NCI-H146 (cell line): ENCODE measurements at places on chromosomes 5 and 9.

DNA sequence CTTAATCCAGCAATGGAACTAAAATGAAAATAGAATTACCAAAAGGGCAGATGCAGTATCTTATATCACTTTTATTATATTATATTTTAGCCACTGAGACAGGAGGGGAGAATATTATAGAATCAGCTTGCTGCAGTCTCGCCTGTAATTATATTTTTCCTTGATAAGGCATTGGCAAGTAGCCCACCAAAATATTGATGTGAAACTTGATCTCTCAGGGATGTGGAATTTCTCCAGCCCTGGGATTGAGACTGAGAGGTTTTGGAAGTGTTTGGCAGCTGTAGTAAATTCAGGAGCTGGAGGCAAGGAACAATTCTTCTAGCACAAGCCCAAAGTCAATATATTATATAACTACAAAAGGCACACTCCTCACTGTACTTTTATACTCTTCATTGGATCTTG, 142.1 kb upstream of the ADAMTSL1 start:
- DNase-seq: peak; percentile 52

DNA sequence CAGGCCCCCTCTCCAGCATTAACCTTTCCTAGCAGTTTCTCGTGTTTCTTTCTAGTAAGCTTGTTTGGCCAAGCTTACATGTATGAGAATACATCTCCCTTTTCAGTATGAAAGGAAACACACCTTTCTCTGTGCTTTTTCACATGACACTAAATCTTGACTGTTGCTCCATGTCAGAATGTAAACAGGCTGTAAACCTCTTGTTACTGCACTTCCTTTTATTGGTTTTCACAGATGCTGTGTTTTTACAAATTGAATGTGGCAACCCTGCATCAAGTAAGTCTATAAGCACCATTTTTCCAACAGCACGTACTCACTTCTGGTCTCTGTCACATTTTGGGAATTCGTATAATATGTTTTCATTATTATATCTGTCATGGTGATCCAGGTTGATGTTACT, 2.2 kb upstream of the CANX start:
- DNase-seq: no peak

GRCh38 chr5:180090098-180090768, 18.7 kb upstream of the RNF130 start:
- DNase-seq: peak; percentile 3

GRCh38 chr9:84478996-84479395, 138.4 kb upstream of the SLC28A3 start:
- no peak for DNase-seq

- DNase-seq: no peak
Measured at GRCh38 chr5:91418158-91418557, 35.0 kb upstream of the ARRDC3 start.

- DNase-seq: no peak
Measured at GRCh38 chr9:18159254-18159653, 314.7 kb upstream of the ADAMTSL1 start.
